ENCODE measurements at places on chromosomes 3 and 15. TPM values are rescaled to one million over a fixed set of nuclear protein-coding genes. Genes with fewer than 3 reads are reported as not detected.

Gene PLA2G4B
- total RNA-seq, result 1.5 TPM

Gene CHRNA5
- total RNA-seq, result 0.59 TPM

Gene CYP1A2
- not detected for total RNA-seq

Gene CLEC3B
- not detected for total RNA-seq

Gene PXK
- 21.8 TPM for total RNA-seq

Gene BUB1B
- 3.6 TPM for total RNA-seq

Gene IFT122
- total RNA-seq, result 26.4 TPM

Gene ADAMTSL3
- under 0.01 TPM for total RNA-seq

Gene TXNRD3
- 7.1 TPM for total RNA-seq

Gene MITF
- total RNA-seq, result 3.6 TPM

Gene UBR1
- 41.3 TPM for total RNA-seq

Gene DUSP7
- 5.9 TPM for total RNA-seq

Gene TMEM207
- not detected for total RNA-seq

Gene SAMMSON
- not detected for total RNA-seq

Gene EIF3J
- 71.1 TPM for total RNA-seq

Gene OXTR
- 31.7 TPM for total RNA-seq

Gene COL6A5
- under 0.01 TPM for total RNA-seq

Gene SNTN
- total RNA-seq, result not detected

Gene NME9
- not detected for total RNA-seq

Gene DLL4
- total RNA-seq, result 0.14 TPM

Gene SST
- not detected for total RNA-seq

Gene MYZAP
- total RNA-seq, result under 0.01 TPM

Gene CELSR3
- total RNA-seq, result 0.89 TPM

Gene TMEM115
- 41.9 TPM for total RNA-seq

Gene ZNF774
- total RNA-seq, result 2.1 TPM

Gene ERICH6
- total RNA-seq, result not detected

Gene WDR49
- 0.09 TPM for total RNA-seq

Gene STRA6
- 47.2 TPM for total RNA-seq

Gene SMC4
- total RNA-seq, result 22.3 TPM

Gene LRRC31
- not detected for total RNA-seq

Gene DGKG
- 6.7 TPM for total RNA-seq
